ENCODE measurements at places on chromosomes 13 and 19.

DNA sequence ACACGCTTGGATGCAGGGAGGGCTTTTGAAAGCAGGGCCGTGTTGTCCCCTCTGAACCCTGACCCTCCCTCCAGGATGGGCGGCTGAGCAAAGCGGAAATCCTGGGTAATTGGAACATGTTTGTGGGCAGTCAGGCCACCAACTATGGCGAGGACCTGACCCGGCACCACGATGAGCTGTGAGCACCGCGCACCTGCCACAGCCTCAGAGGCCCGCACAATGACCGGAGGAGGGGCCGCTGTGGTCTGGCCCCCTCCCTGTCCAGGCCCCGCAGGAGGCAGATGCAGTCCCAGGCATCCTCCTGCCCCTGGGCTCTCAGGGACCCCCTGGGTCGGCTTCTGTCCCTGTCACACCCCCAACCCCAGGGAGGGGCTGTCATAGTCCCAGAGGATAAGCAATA, 15.2 kb downstream of the RCN3 start:
- DNase-seq = no peak

GRCh38 chr13:50401049-50401505, 385.8 kb downstream of the KCNRG start:
- peak; percentile 72 for DNase-seq

GRCh38 chr19:38657633-38658222, 10.3 kb downstream of the ACTN4 start:
- DNase-seq = peak; percentile 76

DNA sequence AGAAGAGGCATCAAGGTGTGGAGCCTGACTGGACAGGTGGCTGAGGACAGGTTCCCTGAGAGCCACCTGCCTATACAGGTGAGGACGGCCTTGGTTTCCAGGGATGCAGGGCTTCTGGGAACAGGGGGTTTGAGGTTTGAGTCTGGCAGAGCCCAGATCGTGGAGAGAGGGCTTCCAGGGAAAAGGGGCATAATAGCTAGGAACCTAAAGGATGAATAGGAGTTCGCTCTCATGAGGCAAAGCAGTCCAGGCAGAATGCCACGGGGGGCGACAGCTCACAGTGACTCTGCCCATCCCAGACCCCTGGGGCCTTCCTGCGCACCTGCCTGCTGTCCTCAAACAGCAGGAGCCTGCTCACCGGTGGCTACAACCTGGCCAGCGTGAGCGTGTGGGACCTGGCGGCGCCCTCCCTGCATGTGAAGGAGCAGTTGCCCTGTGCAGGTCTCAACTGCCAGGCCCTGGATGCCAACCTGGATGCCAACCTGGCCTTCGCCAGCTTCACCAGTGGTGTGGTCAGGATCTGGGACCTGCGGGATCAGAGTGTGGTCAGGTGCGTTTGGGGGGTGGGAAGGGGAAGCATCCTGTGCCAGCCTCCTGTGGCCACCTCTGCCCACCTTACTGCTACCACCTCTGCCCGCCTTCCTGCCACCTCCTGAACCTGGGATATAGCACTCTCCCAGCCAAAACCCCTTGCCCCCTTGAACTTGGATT, 12.0 kb downstream of the TLE6 start:
- DNase-seq = no peak

GRCh38 chr13:57760951-57761350, 129.4 kb downstream of the PCDH17 start:
- no peak for DNase-seq

- DNase-seq = no peak
Observed at GRCh38 chr13:40017662-40018262, 362.3 kb downstream of the COG6 start.

DNA sequence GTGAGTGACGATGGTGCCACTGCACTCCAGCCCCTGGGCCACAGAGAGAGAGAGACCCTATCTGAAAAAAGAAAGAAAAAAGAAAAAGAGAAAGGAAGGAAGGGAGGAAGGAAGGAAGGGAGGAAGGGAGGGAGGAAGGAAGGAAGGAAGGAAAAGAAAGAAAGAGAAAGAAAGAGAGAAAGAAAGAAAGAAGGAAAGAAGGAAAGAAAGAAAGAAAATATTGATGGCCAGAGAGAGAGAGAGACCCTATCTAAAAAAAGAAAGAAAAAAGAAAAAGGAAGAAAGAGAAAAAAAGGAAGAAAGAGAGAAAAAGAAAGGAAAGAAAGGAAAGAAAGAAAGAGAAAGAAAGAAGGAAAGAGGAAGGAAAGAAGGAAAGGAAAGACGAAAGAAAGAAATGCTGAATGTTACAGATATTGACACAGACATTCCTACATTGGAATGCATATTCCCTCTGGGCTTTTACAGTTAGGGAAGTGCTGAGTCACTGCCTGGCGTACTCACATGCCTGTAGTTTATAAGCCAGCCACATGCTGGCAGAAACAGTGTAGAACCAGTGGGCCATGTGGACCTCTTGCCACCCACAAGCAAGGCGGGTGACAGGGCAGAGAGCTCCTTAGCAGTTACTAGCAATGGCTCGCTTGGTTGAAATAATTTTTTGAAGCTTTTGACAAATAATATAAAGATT, 34.6 kb upstream of the SLC46A3 start:
- DNase-seq = peak; percentile 96

DNA sequence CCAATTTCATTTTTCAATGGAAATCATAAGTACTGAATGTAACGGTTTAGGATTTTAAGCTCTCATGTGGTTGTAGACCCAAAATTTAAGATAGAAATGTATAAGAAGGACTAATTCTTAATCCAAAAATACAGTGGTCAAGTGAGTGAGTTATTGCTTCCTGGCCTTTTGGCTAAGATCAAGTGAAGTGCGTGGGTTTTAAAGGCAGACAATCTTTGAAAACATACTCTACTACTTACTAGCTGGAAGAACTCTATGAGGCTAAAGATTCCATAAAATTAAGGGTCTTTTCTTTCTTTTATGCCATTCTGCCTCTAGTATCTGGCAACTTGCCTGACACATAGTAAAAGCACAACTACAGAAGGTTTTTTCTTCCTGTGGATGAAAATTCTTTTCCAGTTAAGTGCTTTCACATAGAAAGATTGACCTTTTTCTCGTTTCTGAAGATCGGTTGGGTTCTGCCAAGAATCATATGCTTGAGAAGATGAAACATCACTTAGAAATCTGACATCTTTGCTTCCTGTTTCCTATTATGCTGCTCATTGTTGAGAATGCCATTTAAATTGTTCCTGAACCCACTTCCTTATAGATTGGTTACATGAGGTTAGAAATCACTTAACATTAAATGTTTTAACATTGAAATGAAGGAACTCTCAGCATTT, 26.4 kb upstream of the SCEL start:
- peak; percentile 57 for DNase-seq

DNA sequence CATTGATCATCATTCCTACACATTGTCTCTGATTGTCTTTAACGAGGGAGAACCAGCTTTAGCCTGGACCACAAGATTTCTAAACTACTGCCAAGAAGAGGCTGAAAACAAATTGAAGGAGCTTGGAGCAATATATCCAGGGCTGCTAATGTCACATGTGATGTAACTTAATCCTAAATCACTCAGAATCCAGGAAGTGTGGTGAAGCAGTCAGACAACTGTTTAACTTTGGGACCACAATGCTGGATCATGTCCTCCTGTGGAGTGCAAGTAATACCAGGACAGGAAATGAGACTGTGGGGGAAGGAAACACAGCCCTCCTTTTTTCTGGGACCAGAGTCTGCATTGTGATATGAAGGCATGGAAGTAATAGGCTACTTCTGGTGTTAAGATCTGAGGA, 430.2 kb downstream of the KCTD12 start:
- peak; percentile 55 for DNase-seq

DNA sequence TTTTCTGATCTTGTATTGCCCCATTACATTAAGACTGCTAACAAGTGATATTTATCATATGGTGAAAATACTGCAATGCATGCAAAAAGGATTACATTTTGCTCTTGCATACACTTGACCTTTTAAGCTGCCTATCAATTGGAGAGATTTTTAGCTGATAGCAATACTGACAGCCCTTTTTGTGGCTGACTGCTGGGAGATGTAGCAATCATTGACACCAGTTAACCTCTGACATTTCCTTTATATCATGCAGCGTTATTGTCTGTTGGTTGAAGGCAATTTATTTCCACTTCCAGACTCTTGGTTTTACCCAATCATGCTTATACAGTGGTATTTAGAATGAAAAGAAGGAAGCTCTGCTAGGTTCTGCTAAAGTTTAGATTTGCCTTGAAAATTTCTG, 364.0 kb downstream of the LMO7 start:
- DNase-seq = no peak

- DNase-seq = no peak
Observed at GRCh38 chr13:42707586-42707985, 73.8 kb upstream of the FAM216B start.

DNA sequence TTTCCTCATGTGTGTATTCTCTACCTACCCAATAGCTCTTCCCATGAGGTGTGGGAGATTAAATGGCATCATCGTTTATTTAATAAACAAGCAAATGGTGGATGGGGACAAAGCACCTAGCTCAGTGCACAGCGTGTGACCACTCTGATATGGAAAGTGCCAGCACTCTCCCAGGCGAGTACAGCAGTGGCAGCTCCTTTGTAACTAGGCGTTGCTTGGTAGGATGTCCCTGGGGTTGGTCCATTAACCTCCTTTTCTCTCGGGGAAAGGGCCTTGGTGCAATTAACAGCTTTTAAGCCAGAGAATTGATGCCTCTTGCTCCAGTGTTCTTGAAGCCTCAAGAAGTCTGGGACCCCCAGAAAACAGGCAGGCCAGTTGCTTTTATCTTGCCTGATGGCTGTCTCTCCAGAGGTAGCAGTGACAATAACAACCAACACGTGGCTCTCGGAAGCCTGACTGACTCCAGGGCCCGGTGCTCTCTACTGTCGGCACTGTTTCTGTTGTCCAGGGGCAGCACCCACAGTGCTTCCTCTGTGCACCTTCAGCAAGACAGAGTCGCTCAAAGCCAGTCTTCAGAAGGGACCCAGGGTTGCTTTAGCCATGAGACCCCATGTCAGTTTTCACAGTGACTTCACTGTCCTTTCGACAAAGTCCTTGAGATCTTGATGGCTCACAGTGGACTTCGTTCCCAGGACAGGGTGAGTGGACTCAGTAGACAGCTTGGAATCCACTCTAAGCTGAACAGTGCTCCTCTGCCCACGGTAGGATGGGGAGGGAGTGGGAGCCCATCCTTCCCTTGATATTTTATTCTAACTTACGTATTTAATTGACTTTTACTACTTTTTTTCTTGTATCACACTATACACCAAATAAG, 33.9 kb upstream of the NPAS1 start:
- no peak for DNase-seq

- no peak for DNase-seq
Observed at GRCh38 chr19:38209152-38209551, 14.9 kb downstream of the DPF1 start.

DNA sequence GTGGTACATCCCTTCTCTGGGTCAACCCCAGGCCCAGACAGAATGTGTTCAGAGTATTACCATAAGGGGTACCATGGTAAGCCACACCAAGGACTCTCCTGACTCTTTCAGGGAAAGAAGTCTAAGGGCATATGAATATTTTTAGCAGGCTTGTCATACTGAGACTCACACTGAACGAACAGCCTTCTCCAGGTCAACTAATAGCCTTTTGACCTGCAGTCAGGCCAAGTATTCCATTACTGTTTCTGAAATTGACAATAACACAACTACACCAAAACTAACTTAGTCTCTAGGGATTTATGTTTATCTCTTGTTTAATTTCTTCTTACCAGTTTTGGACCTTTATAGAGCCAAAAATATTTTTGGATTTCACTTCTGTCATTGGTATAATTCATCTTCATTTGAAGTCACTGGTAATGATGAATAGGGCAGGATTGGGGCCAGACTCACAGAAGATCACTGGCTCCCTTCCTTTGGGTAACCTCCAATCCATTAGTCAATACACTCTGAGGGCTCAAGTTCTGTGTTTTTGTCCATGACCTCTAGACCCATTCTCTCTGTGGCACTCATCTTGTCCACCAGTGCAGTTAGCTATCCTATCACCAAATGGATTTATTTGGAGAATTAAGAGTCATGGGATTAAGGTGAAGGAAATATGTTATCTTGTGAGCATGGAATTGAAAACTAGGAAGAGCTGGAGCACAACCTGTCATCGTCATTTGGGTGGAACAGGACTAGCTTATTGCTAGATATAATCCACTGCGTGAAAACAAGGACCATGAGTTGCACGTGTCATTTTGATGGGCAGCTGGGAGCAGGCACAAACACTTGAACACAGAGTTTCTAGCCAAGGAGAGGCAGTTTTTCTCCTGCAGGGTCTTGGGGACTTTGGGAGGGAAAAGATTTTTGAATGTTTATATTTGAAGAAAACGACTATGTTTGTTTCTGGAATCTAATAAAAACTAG, 313.3 kb downstream of the DCLK1 start:
- no peak for DNase-seq

- no peak for DNase-seq
Observed at GRCh38 chr13:32535748-32536147, 2.8 kb downstream of the N4BP2L2 start.

DNA sequence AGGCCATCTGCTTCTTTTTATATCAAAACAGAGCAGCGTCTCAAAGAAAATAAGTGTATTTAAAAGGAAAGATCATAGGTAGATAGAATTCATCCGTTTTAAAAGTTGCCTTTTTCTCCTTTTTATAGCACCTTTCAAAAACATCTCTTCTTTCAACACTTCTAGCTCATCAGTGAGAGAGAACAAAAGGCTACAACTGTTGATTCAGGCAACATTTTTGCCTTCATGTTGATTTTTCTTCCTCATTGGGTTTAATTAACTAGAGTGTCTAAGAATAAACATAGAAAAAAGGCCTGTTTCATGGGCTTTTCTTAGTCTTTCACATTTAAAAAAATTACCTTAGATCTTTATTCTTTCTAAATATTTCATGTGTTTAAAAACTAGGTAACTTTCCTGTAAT, 13.6 kb downstream of the COL4A2 start:
- no peak for DNase-seq

DNA sequence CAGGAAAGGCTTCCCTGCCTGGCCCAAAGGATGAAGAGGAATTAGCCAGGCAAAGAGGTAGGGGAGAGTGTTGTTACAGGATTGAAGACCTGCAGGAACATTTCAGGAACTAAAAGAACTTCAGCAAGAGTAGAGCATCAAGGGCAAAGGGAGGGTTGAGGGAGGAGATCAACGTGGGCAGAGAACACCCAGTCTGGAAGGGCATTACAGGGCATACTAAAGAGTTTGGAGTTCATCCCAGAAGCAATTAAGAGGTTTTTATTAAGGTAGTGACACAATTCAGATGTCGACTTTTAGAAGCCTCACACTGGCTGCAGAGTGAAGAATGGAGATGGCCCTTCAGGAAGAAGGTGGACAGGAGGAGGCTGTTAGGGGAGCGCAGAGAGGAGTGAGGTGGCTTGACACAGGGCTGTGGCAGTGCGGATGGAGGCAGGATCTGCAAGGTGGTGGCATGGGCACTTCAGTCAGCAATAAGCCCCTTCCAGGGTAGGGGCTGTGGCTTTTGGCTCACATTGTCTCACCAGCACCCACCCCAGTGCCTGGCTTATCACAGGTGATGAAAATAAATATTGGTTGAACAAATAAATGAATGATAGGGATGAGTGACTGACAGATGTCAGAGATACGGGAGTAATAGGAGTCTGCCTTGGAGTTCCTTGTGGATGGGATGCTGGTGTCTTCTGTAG, 24.9 kb downstream of the TEX26 start:
- no peak for DNase-seq

GRCh38 chr13:42894765-42895243, 97.2 kb downstream of the EPSTI1 start:
- DNase-seq = peak; percentile 90

Data from adipocyte (in vitro differentiated cells).